ENCODE measurements at places on chromosomes 2 and 18.

GRCh38 chr2:236636714-236637470 lies 67.3 kb downstream of the ACKR3 start:
- DNase-seq, result no peak

DNA sequence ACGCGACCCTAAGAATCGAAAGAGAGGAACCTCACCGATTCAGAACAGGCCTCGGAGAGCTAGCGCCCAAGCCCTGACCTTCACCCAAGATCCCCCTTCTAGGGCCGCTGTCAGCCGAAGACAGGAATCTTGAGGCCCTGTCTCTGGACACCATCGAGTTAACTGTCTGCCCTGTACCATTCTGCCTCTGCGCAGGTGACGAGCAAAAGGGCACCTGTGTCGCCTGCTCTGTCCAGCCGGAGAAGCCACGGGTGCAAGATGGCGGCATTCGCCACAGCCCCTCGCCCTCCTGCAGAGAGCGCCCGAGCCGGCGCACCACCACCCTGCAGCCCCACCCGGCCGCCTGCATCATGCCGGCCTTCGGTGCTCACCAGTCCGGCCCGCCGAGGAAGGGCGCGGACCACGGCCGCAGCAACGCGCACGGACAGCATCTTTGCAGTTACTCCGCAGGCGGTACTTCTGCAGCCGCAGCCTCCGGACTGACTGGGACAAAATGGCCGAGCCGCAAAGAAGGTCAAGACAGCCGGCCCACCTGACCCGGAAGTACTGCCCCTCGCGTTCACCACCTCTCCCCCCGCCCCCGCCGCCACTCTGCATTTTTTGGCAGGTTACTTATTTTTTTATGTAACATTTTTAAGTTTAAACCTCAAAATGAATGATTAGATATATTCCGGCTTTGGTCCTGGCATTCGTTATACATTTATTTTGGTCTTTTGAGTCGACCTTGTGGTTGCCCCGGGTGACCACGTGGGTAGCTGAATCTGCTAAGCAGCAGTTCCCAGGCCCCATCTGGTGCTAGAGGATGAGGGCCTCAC lies at the start of gene ATP5F1A:
Gene ATP5F1A, minus strand, starts transcription at position 496 of the 815 bp plus-strand sequence. Its CDS starts 65 bp downstream, at position 431.
- DNase-seq, result peak; percentile 78

DNA sequence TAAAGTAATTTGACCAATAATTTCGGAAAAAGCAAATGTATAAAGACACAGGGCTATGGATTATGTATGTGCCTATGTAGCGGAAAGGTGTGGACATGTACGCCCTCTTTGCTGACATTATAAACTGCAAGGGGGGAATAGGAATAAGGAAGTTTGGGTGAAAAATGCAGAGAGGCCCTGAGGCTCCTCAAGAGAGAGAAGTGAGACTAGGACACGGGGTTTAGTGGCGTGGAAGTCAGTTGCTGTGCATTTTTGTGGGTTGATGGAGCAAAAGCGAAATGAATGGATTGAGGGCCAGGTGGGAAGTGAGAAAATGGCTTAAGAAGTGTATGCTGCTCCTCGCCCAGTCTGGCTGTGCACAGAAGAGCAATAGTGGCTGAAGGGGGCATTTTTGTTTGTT lies 96.2 kb upstream of the B3GNT7 start:
- no peak for DNase-seq

DNA sequence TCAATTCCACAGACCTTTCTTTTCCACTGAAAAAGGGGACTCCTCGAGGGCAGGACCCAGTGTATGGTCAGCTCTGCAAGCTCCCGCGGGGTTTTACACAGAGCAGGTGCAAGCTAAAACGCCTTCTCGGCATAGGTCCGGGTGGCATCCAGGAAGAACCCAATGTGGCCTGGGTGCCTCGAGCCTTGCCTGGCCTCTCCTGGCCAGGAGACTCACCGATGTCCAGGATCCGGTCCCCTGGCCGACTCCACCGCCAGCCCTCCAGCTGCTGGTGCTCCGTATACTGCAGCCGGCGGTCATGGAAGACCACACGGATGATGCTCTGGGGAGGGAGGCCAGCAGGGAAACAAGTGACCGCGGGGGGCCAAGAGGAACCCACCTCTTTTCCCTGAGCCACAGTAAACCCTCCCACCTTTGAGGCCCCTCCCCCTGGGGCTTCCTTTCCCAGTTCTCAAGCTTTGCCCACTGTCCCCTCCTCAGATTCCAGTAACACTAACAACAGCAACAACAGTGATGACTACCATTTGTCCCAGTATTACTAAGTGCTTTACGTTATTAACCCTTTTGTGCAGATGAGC lies 36.1 kb downstream of the TFCP2L1 start:
- no peak for DNase-seq

DNA sequence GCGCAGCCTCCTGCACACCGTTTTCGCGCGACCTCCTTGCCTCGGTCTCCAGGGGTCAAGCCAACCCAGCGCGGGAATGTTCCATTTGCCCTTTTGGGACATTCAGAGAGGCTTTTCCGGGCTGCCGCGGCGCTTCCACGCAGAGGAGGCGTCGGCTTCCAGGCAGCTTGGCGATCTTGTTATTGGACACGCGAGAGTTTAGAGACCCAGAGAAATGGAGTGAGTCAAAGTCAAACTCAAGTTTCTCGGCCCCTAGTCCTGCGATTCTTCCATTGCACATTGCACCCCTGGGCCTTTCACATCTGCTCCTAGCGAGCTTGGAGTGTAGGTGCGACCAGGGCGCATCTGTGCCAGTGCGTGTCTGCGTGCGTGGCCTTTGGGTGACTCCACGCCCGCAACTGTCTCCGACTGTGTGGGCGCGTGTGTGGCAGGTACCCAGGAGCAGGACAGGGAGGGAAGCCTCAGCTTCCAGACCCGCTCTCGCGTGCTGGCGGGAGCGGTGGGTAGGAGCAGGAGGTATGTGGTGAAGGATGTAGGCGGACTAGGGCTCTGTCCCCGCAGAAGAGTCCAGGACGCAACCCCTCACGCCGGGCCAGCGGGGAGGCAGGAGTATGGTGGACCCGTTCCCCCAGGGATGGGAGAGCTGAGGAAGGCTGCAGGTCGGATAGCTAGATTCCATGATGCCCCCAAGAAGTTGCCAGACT lies 13.5 kb downstream of the SIX3 start:
- DNase-seq, result no peak

GRCh38 chr2:904246-905024 lies 46.2 kb upstream of the SNTG2 start:
- DNase-seq, result no peak

DNA sequence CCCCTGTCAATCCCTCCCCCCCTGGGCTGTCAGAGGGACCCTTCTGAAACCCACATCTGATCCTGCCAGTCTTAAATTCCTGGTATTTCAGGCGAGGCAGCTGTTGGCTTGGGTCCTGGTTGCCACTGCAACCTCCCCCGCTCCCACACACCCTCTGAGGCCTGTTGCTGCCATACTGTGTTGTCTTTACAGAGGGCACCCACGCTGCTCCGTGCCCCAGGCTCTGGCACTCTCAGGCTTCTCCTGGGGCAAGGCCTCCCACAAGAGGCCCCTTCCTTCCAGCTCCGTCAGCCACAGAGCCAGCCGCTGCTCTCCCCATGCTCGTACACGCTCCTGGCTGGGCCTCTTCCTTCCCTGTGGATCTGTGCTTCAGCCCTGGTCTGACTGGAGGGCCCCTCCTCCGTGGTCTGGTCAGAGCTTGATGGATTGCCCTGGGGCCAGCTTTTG lies 8.6 kb downstream of the CABLES1 start:
- DNase-seq, result no peak

DNA sequence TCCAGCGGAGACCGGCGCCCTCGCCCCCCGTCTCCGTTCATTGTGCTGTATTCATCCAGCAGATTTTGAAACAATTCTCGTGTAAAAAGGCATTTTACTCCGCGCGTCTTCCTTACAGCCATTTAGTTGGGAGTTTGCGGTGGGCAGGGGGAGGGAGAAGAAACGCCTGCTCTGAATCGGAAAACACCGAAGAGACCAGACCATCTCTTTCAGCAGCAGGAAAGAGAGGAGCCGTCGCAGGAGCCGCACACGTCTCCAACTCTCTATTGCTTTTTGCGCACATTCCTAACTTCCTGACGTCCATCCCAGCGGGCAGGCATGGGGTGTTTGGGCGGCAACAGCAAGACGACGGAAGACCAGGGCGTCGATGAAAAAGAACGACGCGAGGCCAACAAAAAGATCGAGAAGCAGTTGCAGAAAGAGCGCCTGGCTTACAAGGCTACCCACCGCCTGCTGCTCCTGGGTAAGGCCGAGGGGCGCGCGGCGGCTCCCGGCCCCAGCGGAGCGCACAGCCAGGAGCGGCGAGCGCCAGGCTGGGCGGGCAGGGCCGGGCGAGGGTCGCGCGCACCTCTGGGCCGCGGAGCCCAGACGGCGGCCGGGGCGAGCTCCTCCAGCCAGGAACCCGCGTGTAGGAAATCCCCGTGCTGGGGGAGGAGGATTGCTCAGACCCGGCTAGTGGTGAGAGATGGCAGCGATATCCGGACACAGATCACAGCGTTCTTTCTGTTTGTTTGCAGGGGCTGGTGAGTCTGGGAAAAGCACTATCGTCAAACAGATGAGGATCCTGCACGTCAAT lies 63.2 kb downstream of the GNAL start:
- no peak for DNase-seq

DNA sequence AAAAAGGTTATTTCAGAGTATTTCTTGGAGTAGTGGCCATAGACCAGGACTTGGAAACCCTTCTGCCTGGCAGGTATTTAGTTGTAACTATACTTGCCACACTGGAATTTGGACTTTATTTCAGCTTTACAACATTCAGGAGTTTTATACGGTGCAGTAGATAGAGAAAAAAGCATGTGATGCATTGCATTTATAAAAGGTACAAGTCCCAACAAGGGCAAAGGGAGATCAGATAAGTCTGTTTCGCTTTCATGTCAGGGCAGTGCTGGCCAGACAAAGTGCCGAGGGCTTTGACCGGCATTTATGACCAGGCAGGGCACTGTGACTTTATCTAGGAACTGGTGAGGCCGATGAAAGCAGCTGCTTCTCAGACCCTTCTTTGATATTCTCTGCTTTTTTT lies 145.4 kb downstream of the RTN4 start:
- DNase-seq, result no peak

GRCh38 chr18:7256618-7257425 lies 25.9 kb downstream of the LRRC30 start:
- DNase-seq, result no peak

- DNase-seq, result no peak
Observed at GRCh38 chr2:221095356-221095755, 476.7 kb downstream of the EPHA4 start.

DNA sequence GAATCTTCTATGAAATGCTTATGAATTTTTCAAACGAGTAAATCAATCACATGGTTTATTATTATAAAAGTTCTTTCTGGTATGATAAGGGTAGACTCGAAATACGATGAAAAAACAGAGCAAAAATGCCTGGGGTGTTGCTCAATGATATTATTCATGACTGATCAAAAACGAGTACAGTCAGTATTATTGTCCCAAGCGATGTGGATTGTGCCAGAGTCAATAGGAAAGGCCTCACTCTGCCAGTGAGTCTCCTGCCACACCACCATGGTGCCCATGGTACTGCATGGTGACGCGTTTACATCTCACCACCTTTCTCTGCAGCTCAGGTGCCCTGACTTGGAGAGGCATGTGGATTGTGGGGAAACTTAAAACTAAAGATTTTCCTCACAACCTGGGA lies 58.5 kb downstream of the KCTD1 start:
- no peak for DNase-seq

- DNase-seq, result peak; percentile 54
Observed at GRCh38 chr2:25161055-25161781, 7.2 kb downstream of the POMC start.

DNA sequence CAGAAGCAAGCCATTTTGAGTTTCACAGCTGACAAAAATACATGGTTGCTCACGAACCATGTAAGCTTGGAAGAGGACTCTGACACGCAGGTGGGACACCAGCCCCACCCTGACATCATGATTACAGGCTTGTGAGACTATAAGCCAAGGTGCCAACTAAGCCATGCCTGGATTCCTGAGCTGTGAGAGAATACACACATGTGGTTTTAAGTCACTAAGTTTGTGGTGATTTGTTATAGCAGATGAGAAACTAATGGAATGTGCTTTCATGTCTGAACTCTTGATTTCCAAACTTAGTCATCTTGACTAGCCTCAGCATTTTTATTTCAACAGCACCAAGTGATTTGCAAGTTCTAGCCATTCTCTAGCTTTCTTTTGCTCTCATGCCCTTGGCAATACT lies 676.1 kb upstream of the CELF4 start:
- no peak for DNase-seq

DNA sequence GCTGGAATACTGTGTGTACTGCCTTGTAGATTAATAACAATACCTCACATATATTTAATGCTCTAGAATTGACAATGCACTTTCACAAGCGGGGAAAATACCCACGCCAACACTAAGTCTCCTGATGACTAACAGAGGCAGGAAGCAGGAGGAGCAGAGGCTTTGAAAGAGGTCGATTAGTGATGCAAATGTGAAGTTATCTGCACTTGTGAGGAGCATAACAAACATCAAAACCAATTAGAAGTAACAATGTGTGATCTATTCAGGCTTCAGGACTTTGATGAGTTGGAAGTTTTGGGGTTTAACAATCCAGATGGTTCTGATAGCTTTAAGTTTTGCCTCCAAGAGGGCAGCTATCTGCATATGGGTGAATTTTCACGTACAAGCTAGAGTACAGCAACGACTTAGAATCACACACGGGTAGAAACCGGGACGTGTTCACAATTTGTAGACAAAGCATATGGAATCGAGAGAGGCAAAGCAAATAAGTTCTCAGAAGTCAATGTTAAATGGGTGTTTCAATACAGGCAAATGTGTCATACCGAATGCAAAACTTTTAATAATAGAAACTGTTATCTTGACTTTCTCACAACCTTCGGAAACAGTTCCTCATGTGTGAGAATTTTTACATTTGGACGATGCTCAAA lies 114.5 kb downstream of the METTL8 start:
- peak; percentile 40 for DNase-seq

- no peak for DNase-seq
Observed at GRCh38 chr2:10193851-10194820, 71.6 kb downstream of the RRM2 start.

DNA sequence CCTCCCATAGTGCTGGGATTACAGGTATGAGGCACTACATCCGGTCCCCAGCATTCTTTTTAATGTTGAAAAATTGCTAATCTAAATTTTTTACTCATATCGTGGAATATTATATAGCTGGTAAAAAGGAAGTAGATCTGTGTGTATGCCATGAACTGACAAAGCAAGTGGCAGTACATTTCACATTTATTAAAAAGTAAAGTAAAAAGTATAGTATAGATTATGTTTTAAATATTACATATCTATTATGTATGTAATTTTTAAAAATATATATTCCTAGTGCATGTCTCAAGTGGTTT lies 25.1 kb downstream of the PLEKHB2 start:
- no peak for DNase-seq

Data from stimulated activated CD8-positive, alpha-beta memory T cell treated with anti-CD3 and anti-CD28 coated beads, Interleukin-7, amount 100 ng/mL, for 4 hours (primary cell).